ENCODE measurements at places on chromosomes 1 and 21.

DNA sequence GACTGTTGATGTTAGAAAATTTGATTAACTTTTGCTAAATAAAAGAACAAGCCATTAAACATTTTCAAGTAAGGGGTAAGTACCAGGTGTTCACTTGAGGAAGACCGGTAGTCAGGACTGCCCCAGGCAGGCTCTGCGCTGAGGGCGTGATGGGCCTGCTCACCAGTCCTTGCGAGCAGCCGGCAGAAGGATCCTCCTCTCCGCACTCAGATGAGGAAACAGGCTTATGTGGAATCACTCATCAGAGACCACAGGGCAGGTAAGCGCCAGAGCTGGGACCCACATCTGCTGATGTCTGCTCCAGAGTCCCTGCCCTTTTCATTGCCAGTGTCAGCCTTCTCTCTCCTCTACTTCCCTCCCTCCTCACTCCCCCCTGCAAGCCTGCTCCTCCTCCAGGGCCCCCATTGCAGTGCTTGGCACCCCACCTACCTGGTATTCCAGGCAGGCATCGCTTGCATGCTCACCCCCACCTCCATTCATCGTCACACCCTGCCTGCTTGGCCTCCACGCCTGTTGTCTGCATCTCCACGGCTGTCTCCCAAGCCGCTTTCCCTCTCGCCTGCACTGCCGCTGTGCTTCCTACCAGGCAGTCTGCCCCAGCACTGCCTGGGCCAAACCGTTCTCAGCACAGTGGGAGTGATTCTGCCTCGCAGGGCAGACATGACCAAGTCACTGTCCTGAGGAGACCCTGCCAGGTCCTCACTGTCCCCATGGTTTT, 24.7 kb upstream of the KDM4A start:
- H3K36me3 ChIP-seq = peaks cover 17% of the 10 kb centered on the region
- no peak overlapping the region for H3K4me3 ChIP-seq
- DNase-seq = no peak
- no peaks in the 10 kb centered on the region for H3K4me1 ChIP-seq
- peaks cover 5% of the 10 kb centered on the region for H3K27me3 ChIP-seq

- DNase-seq = no peak
- no peaks in the 10 kb centered on the region for H3K4me1 ChIP-seq
- no peak overlapping the region for H3K27ac ChIP-seq
These were observed 890 bp downstream of the GJC2 start for GRCh38 chr1:228150461-228151179.

DNA sequence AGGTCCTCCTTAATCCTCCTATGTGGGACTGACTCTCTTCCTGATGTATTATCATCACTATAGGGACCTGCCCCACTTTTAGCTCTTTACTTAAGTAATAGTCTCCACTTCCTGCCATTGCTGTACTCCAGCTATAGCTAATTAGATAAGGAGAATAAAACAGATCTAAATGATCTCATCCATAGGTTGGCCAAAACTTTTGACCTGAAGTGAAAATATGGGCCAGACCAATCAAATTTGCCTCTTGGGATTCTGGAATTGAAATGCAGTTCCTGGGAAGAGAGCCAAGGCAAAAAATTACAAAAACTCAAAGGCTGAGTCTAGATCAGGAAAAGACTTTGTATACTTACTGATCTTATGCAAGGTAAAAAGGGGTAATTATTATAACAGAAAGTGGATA, 36.1 kb upstream of the PDE4B start:
- DNase-seq = no peak
- no peaks in the 10 kb centered on the region for H3K36me3 ChIP-seq
- peaks cover 2% of the 10 kb centered on the region for H3K27me3 ChIP-seq
- H3K27ac ChIP-seq = no peak overlapping the region

- H3K27ac ChIP-seq = no peak overlapping the region
- no peak for DNase-seq
- H3K27me3 ChIP-seq = no peaks in the 10 kb centered on the region
- H3K36me3 ChIP-seq = no peaks in the 10 kb centered on the region
- H3K4me1 ChIP-seq = peaks cover 7% of the 10 kb centered on the region
These were observed 240.8 kb upstream of the NR5A2 start for GRCh38 chr1:199786695-199787094.

- H3K27me3 ChIP-seq = no peaks in the 10 kb centered on the region
- peaks cover 11% of the 10 kb centered on the region for H3K4me1 ChIP-seq
- H3K36me3 ChIP-seq = no peaks in the 10 kb centered on the region
- H3K4me3 ChIP-seq = no peak overlapping the region
- H3K27ac ChIP-seq = no peak overlapping the region
These were observed 13.9 kb downstream of the CD247 start for GRCh38 chr1:167504467-167504827.

- no peak for DNase-seq
- H3K36me3 ChIP-seq = no peaks in the 10 kb centered on the region
- no peak overlapping the region for H3K27ac ChIP-seq
These were observed 60.0 kb upstream of the IVNS1ABP start for GRCh38 chr1:185376840-185377635.

DNA sequence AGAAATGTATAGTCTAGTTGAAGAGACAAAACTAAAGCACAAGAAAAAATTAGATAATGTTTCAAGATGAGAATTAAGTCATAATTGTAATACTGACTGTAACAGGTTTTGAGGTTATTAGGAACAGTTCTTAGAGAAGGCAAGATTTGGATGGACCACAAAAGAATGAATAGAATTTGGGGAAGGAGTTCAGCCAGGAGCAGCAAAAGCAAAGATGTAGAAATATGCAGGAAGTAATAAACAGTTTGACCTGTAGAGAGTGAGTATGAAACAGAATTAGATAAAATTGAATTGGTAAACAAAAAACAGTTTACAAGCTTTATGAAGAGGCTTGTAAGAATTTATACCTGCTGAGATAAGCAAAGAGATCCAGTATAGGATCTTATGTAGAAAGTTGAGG, 16.3 kb downstream of the VPS45 start:
- H3K27me3 ChIP-seq = no peaks in the 10 kb centered on the region
- H3K4me3 ChIP-seq = no peak overlapping the region
- peaks cover 8% of the 10 kb centered on the region for H3K36me3 ChIP-seq
- no peak for DNase-seq
- no peaks in the 10 kb centered on the region for H3K4me1 ChIP-seq

- H3K27me3 ChIP-seq = peaks cover 2% of the 10 kb centered on the region
- H3K27ac ChIP-seq = no peak overlapping the region
- H3K4me3 ChIP-seq = no peak overlapping the region
- peaks cover 5% of the 10 kb centered on the region for H3K4me1 ChIP-seq
- DNase-seq = no peak
These were observed 969.0 kb downstream of the TTLL7 start for GRCh38 chr1:83029916-83030315.

GRCh38 chr1:197093226-197093885, 26.3 kb upstream of the F13B start:
- no peaks in the 10 kb centered on the region for H3K36me3 ChIP-seq
- no peak for DNase-seq
- H3K27ac ChIP-seq = no peak overlapping the region
- no peaks in the 10 kb centered on the region for H3K4me1 ChIP-seq

GRCh38 chr1:234537236-234537635, 58.3 kb upstream of the TARBP1 start:
- no peaks in the 10 kb centered on the region for H3K36me3 ChIP-seq
- peaks cover 41% of the 10 kb centered on the region for H3K4me1 ChIP-seq
- peak overlapping the region; percentile 36 for H3K27ac ChIP-seq
- H3K4me3 ChIP-seq = no peak overlapping the region
- peaks cover 8% of the 10 kb centered on the region for H3K27me3 ChIP-seq
